ENCODE measurements at places on chromosomes 12 and 14.

DNA sequence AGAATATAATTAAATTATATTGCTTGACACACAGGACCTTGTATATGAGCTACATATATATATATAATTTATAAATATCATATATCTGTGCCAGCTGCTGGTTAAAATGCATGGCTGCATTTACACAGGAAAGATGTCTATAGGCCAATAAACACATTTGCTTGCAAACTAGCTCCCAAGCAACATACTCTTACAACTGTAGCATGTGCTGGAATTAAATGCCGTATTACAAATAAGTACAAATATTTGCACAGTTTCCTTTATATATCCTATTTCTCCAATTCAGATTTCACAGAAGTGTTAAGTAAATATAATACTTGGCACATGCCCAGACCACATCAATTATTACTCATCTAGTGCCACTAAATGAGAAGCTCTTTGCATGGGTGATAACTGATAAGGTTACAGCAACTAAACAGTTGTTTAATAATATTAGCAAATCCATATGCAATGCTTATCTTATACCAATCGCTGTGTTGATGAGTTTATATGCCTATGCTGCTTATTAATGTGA is 66.7 kb upstream of the E2F7 start:
- DNase-seq: no peak

DNA sequence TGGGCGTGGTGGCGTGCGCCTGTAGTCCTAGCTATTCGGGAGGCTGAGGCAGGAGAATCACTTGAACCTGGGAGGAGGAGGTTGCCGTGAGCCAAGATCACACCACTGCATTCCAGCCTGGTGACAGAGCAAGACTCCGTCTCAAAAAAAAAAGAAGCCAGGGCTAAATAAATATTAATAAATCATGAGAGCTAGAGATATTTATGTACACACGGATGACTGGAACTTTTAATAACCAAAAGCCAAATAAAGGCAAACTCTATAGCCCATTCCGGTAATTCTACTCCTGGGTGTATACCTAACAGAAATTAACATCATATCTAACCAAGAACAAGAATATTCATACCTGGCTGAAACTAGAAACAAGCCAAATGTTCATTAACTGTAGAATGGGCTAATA is 7.7 kb upstream of the TRAFD1 start:
- DNase-seq: no peak

- DNase-seq: no peak
These were observed 14.2 kb downstream of the LRRK2 start for GRCh38 chr12:40238979-40239378.

GRCh38 chr14:61033054-61033453 is 52.0 kb downstream of the SLC38A6 start:
- no peak for DNase-seq

DNA sequence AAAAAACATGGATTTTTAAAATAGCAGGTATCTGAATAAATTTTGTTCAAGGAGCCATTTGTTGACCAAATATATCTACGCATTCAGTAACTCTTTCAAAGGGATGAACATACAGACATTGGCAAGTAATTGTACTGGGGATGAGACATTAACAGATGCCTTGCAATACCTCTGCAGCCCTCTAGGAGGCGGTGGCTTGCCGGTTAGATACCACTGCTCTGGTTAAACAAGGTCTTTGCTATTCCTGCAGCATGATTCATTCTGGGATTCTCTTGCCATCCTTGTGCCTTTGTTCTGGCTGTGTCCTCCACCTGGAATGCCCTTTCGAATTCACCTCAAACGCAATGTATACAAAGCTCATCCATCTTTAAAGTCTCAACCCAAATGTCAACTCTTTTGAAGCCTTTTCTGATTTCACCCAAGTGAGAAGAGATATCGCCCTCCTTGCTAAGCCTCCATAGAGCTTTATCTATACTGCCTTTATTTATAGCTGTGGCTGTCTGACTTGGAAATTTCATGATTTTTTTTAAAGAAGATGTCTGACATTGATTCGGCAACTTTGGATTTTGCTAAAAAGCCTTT is 131.0 kb upstream of the SRRM4 start:
- DNase-seq: no peak

GRCh38 chr14:23632461-23633159 is 3.6 kb upstream of the DHRS2 start:
- no peak for DNase-seq

- no peak for DNase-seq
These were observed 50.8 kb downstream of the SLC16A7 start for GRCh38 chr12:59646636-59647035.

- DNase-seq: no peak
These were observed 2.9 kb upstream of the B3GNT4 start for GRCh38 chr12:122200541-122201175.

DNA sequence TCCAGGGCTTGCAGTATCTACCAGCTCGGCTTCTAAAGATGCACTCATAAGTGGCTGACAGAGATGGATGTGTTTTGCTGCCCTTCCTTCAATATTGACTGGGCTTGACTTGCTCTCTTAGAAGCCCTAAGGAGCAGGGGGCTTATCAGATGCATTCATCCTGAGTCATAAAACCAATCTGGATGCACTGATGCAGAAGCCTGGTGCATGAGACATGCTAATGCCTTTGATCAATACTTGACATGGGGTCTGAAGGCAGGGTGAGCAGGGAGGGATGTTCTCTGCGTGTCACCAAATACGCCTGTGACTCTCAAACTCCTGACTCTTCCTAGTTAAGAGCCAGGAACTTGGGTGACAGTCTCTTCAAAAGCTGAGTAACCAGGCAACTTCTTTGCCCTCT is 77.8 kb upstream of the HSPB8 start:
- DNase-seq: no peak

GRCh38 chr12:116202940-116203339 is 74.6 kb downstream of the MED13L start:
- DNase-seq: no peak

GRCh38 chr14:105157872-105158271 is 10.7 kb downstream of the JAG2 start:
- no peak for DNase-seq

GRCh38 chr12:41264281-41264680 is 76.2 kb downstream of the PDZRN4 start:
- no peak for DNase-seq

- DNase-seq: no peak
These were observed 585.6 kb upstream of the MIS18BP1 start for GRCh38 chr14:45838597-45838996.

- DNase-seq: no peak
These were observed 79.8 kb downstream of the GLT1D1 start for GRCh38 chr12:128933039-128933438.

GRCh38 chr14:53174918-53175317 is 21.8 kb upstream of the DDHD1 start:
- DNase-seq: no peak

DNA sequence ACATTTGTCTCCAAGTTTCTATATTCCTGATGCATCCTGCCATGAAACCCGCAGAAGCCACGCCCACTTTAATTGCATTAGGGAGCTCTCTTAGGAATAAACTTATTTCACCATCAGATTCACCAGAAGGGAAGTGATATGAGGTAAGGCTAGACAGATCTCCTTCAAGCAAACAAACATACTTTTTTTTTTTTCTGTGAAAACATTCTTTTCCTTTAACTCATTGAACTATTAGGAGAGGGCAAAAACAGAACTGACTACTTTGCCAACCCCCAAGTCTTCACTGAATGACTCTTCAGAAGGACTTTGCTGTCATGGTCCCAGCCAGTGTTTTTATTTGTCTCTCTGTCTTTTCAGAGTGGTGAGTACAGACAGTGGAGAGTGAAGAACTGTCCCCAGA is 48.4 kb downstream of the GTF2A1 start:
- no peak for DNase-seq

DNA sequence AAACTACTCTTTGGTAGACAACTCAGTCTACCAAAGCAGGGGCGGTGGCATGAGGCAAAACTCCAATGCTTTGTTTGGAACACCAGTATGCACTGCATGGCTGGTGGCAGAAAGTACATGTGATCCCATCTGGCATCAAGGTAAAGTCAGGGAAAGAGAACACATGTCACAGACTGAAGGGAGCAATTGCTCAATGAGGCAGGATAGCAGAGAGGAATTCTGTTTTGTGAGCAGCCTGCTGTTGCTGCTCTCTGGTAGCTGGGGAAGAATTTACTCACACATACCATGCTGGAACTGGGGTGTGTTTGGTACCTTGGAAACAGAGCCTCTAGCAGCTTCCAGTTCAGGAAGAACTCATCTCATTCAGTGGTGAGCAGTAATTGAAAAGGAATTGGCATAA is 84.8 kb downstream of the HELB start:
- DNase-seq: no peak

DNA sequence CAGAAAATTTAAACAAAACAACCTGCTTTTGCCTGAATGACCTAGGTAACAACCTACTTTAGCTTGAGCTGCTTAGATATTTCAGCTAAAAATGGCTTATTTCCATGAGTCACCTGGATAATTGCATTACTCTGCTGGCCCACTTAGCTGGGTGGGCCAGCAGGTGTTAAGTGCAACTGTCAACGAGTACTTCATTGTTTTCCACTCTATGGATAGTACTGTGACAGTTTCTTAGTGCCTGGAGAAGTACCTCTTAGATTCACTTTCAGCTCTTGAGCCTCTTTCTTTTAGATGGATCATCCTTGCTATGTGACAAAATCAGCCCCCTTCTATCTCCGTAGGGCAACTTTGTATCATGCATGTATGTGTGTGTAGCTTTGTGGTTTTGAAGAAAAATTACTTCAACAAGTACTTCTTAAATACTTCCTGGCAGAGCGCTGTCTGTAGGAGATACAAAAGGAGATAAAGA is 368.2 kb upstream of the ATP2B1 start:
- DNase-seq: no peak

DNA sequence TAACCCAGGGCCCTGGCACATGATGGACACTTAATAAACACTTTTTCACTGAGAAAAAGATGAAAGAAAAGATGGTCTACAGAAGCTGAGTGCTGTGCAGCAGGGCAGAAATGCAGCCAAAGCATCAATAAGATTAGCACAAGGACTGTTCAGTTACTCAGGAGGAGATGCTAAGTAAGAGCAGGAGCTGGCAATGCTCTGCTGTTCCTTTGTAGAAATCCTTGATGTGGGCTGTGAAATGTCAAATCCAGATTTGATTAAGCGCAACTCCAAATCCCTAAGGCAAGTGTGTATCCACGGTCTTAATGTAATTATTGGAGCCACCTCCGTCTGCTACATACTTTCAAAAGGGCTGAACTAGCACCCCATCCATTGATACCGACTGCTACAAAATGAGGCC is 151.8 kb upstream of the BTG1 start:
- DNase-seq: no peak

DNA sequence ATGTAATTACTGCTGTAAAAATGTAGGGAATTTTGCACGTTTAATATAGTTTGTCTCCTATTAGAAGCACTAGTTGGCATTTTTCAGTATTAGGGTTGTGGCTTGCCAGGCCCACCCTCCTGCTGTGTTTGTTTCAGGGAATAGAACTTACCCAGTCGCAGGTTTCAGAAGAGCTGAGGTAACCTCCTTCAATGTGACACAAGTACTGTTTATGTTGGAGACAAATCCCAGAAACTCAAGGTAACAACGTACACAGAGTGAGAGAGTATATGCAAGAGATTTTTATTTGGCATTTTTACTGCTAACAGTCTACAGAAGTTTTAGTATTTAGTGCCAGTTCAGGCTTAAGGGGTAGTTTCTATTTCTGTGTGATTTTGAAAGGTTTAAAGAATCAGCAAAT is 284.3 kb downstream of the RAD51B start:
- DNase-seq: no peak

DNA sequence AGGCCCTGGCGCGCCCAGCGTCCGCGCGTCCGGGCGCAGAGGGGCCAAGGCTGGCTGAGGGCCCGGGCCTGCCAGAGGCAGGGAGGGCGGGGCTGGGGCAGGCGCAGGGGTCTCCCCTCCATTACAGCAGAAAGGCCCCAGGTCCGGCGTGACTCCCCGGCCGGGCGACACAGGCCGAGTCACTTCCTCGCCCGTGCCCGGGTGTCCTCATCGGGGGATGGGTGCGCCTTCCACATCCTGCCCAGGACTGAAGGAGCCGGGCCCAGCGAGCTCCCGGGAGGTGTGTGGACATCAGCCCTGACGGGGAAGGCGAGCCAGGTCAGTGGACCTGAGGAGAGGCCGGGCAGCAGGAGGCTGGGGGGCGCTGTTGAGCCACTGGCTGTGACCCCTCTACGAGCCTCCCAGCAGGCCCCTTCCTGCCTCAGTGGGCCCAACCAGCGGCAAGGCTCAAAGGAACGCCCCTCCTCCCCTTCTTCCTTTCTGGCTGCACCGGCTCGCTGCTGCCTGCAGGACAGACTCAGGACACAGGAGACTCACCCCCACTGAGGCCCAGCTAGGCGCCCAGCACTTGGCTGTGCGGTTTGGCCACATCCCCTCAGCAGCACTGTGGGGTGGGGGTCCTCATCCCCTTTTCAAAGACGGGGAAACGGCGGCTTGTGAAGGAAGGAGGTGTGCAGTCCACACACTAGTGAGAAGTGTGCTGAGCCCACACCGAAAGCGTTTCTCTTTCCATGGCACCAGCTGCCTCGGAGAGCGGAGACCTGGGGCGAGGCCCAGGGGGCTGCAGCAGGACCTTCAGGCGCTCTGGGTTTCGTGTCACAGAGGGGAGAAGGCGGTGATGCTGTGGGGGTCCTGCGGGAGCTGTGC is 606 bp downstream of the TNFAIP2 start:
- DNase-seq: peak; percentile 69

DNA sequence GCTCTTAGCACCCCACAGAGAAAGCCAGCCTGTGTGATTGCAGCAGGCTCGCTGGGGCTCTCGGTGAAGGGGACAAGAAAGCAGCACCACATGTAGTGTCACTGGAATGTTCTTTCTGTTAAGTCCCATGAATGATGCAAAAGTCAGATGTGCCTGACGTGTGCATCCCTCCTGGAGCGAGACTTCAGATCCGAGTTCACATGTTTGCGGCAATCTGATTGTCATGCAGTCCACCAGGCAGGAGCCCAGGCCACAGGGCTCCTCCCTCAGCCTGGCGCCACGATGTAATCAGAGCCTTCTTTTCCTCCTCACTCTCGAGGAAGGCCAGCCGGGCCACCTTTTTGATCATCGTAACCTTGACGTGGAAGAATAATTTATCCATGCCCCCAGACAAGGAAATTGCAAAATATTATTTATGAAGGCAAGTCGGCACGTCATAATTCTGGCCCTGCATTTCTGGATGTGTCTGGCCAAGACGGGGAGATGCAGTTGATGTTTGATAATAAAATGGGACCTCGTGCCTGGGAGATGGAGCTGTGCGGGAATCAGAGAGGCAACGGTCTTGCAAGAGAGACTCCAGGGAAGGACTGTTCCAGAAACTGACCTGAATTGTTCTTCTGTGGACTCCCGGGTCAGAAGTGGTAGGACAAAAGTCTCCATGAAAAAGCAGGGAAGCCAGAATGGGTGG is 214.6 kb downstream of the PHETA1 start:
- DNase-seq: no peak

- DNase-seq: no peak
These were observed 32.5 kb downstream of the ATF7 start for GRCh38 chr12:53593707-53594106.
